ENCODE measurements at places on chromosomes 13 and 19.

DNA sequence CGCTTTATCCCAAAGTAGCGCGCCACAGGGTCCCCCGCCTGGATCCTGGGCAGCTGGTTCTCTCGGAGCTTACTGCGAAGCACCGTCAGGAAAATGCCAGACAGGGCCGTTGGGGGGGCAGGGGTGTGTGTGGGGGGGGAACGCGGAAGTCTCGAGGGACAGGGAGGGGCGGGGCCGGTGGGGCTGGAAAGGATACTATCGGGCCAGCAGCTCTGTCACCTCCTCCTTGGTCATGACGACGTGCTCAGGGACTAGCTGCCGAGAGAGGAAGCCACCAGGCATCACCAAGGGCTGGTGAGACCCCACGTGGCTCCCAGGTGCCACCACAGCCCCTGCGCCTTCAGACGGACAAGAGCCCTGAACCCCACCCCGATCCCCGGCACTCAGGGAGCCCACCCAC, 5.3 kb downstream of the POLR2E start:
- DNase-seq, result peak; percentile 57

DNA sequence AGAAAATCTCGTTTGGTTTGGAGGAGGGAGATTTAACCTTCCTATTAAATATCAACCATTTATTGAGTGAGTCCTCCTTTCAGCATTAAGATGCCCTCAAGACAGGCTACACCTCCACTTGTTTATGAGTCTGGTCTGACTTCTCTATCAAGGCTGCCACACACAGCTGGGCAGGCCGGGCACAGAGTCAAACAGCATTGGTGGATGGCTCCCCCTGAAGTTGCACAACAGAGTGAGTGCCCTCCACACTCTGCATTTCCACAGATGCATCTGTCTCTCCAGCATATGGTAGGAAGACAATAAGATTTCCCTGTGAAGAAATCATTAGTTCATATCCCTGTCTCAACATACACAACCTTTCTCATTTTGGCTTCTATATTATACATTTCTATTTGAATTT, 31.4 kb downstream of the PHF11 start:
- DNase-seq, result no peak

- no peak for DNase-seq
These were observed 53.3 kb downstream of the PARP4 start for GRCh38 chr13:24459234-24459633.

- DNase-seq, result no peak
These were observed 13.3 kb downstream of the CDC16 start for GRCh38 chr13:114248011-114248410.

- DNase-seq, result peak; percentile 74
These were observed 103.2 kb downstream of the GADD45B start for GRCh38 chr19:2578901-2579677.

DNA sequence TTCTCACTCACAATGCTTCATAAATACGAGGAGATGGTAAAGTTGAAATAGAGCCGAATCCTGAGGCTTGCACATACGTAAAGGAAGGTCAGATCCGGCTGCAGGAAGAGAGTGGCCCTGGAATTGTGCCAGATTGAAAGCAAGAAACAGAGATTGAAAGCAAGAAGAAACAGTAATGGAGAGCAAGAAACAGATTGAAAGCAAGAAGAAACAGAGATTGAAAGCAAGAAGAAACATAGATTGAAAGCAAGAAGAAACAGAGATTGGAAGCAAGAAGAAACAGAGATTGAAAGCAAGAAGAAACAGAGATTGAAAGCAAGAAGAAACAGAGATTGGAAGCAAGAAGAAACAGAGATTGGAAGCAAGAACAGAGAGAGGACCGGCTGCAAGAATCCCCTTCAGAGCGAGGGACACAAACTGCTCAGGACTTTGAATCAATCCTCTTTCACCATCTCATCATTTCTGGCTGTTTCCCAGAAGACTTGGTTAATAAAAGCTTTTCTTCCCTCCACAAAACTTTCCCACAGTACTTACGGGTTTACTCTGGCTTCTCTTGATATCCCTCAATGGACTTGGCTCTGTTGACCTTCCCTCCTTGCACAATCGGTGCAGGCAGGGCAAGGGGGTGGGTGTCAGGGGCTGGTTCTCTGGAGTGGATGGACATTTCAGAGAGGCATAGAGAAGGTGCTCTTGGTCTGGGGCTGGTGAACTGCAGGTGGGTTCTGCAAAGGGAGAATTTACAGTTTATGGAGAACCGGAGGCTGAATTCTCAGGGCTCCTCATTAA, 25.5 kb downstream of the OR7A5 start:
- DNase-seq, result no peak

DNA sequence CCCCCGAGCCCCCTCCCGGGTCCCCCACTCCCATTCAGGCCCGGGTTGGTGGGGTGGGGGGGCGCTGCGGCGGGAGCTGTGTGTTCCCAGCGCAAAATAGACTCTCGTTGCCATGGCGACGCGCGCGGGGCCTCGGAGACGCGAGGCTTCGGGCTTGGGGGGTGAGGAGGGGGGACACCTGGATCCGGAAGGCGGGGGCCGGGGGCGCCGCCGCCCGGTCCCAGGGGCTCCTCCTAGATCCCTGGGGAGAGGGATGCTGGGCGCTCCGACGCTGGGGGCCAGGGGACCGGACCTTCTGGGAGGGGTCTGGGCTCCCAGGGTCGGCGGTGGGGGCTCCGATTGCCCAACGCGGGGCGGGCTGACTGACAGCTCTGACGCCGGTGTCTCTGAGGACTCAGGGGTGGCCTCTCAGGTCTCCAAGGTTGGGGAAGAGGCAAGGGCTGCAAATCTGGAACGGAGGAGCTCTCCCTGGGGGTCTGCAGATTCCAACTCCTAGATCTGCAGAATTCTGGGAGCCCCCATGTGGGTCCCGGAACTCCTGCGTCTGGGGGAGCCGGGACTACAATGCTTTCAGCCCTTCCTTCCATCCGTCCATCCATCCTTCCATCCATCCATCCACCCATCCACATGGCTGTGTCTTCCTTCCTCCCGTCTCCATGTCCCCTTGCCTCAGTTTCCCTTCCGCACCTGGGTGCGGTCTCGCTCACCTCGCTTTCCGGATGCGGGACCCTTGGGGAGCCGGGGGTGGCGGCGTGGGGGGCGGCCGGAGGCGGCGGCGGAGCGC, 9.1 kb upstream of the SHISA7 start:
- peak; percentile 13 for DNase-seq

GRCh38 chr13:73467125-73467524, 408.3 kb downstream of the KLF5 start:
- DNase-seq, result no peak

GRCh38 chr19:31114585-31114984, 234.7 kb downstream of the TSHZ3 start:
- DNase-seq, result no peak

DNA sequence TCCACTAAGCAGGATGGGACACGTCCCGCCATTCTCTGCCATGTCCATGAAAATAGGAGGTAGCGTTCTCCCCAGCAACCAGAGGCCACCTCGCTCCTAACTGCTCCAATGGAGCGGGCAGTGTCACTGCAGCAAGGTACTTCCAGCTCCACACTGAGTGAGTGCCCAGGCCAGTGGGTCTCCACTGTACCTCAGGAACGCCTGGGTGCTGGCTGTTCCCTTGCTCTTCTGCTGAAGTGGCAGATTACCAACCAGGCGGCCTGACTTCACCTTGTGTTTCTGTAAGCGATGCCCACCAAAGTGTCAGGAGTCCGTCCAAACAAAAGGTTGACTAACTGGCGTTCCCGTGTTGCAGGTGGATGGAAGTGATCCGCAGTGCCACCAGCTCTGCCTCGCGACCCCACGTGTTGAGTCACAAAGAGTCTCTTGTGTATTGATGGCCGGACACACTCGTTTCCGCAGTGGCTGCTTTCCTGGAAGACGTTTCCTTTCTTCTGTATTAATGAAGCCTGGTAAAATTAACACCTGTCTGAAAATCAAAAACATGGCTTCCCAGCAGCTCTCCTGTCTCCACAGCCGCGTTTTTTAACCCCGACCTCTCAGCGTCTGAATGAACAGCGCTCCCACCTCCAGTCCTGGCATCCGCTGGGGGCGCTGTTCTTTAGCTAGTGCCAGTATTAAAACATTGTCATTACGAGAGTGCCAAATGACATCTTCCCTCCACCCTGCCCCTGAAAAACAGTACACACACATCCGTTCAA, 128.8 kb downstream of the STK24 start:
- DNase-seq, result peak; percentile 19

DNA sequence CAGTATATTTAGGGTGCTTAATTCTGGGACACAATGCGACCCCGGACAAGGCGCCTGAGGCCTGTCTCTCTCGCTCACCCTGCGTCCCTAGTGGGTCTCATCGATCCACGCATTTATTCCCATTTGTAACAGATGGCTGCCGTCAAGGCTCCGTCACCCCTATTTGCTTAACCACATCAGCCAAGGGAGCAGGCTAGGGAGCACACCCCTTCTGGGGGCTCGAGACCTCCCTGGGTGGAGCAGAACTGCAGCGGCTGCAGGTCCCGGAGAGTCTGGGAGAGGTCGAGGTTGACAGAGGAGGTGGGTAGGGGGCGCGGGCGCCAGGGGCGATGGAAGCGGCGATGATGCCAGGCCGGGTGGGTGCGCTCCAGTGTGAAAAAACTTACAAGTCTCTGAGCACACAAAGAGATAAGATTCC, 507 bp downstream of the ALG5 start:
- peak; percentile 5 for DNase-seq

GRCh38 chr19:58474997-58475713, 997 bp upstream of the ZNF446 start:
- DNase-seq, result no peak

DNA sequence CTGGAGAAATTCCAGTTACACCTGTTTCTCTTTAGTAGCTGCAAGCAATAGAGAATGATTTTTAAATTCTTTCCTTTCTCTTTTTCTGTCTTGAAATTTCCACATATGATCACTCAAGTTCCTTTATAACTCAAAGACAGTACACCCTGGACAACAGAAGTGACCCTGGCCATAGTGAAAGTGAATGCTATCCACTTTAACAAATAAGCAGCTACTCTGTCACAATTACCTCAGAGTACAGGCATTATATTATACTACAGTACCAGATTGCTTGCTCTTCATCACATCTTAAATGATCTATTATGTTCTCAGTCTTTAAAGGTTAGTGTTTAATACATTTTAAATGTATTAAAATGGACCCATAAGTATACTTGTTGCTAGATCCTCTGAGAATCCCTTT, 136.2 kb downstream of the KLF12 start:
- DNase-seq, result no peak

GRCh38 chr13:109629737-109630136, 156.6 kb downstream of the IRS2 start:
- DNase-seq, result no peak

- no peak for DNase-seq
These were observed 44.6 kb upstream of the CYP4F8 start for GRCh38 chr19:15570420-15570819.

GRCh38 chr13:72258340-72258981, 391.5 kb upstream of the DACH1 start:
- DNase-seq, result no peak

DNA sequence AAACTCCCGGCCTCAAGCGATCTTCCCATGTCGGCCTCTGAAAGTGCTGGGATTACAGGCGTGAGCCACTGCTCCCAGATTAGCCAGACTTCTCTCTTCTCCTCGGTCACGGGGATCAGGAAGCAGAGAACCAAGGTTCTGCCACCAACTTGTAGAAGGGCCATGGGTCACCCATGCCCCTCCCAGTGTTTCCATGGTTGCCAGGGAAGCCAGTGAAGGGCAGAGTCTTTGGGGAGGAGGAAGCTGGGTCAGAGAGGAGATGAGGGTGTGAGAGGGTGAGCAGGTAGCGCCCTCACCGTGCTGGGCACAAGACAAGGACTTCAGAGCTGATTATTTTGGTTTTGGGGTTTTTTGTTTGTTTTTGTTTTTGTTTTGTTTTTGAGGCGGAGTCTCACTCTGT, 77.1 kb downstream of the GNG7 start:
- DNase-seq, result no peak

GRCh38 chr13:99967869-99968520, 3.6 kb downstream of the ZIC5 start:
- DNase-seq, result no peak

GRCh38 chr13:92769046-92769445, 457.6 kb upstream of the GPC6 start:
- no peak for DNase-seq

DNA sequence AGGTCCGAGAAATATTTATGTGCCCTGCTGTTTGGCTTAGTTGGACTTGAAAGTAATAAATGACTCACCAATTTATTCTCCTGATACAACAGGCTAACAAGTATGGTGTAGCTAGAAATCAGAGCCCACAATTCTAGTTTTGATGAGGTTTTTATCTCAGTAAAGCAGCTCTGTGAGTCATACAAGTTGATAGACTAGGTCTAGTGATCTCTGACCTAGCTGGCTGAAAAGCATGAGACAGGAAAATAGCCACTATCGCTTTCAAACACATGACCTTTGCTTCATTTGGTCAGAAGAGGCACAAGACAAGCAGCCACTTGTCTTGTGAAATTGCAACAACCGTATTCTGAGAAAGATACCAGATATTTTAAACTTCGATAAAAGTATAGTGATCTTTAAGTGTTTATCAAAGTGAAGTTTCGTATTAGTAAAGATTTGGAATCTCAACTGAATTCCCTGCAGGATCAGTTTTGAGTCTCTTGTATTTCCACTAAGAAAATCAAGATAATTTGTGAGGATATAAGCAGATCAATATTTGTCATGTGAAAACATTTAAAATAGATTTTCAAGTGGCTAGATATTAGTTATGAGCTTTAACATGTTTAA, 126.7 kb downstream of the MAB21L1 start:
- no peak for DNase-seq

- DNase-seq, result peak; percentile 71
These were observed 42.0 kb upstream of the NFIC start for GRCh38 chr19:3324405-3324856.

- DNase-seq, result no peak
These were observed 1189.2 kb downstream of the EFNB2 start for GRCh38 chr13:105346141-105346775.

GRCh38 chr13:32911506-32911905, 104.7 kb upstream of the KL start:
- DNase-seq, result peak; percentile 9

DNA sequence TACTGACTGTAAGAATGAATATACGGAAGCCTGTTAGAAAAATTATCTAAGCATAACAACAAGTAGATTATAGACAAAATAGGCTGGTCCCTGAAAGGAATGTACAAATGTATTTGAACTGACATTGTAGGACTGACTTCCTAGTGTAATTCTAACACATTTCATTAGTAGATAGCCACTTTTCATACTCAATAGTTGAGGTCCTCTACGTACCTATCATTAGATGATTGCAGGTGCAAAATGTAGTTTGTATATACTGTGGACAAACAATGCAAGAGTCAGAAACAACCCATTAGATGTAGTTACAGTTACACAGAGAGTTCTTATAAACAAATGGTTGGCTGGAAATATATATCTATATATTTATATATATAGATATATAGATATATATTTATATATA, 402.3 kb upstream of the SLITRK6 start:
- no peak for DNase-seq

DNA sequence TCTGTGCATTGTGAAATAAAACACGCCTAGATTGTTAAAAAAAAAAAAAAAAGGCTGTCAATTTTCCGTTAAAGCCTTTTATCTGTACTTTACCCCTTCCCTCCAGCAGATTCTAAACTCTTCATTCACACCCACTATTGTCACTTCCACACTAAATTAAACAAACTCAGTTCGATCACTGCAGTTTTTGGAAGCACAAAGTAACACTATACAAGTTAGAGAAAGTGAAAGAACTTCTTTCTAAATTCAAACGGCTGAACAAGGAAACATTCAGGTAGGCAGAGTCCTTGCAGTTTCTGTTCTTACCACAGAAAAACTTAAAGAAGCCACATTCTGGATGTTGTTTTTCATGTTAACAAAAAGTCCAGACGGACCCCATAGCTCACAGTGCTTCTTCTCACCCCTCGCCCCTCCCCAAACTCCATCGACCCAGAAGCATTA, 27.5 kb upstream of the UBE2L5 start:
- DNase-seq, result peak; percentile 49

- DNase-seq, result no peak
These were observed 1225.7 kb upstream of the MIR17HG start for GRCh38 chr13:90121784-90122183.

Data from CD4-positive, alpha-beta T cell treated with Interleukin-15 for 4 hours (primary cell).